ENCODE measurements at places on chromosomes 6 and 20.

DNA sequence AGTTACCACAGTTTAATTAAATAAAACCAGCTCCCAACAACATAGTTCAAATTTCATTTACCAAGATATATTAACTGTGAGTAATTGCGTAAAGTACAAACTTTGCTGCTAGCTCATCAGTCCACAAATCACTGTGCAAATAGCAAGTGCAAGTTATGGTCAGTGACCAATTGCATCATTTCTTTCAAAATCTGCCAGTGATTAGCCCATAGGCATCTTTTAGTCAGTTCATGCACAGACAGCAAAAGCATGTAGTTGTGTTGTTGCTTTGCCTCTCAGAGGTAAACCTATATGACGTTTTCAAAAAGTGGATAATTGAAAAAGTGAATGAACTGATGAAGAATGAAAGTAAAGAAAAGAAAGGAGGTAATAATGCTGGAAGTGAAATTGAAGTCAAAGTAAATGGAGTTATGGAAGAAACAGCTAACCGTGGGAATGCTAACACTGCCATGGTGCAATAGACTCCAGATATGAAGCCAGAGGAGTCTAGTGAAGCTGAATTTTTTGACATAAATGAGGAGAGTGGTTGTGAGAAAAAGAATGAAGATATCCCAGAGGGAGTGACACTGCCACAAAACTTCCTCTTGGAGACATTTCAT, 36.5 kb downstream of the ENPP1 start:
- no peak for DNase-seq

GRCh38 chr6:80460257-80460865, 353.9 kb downstream of the BCKDHB start:
- DNase-seq: no peak

DNA sequence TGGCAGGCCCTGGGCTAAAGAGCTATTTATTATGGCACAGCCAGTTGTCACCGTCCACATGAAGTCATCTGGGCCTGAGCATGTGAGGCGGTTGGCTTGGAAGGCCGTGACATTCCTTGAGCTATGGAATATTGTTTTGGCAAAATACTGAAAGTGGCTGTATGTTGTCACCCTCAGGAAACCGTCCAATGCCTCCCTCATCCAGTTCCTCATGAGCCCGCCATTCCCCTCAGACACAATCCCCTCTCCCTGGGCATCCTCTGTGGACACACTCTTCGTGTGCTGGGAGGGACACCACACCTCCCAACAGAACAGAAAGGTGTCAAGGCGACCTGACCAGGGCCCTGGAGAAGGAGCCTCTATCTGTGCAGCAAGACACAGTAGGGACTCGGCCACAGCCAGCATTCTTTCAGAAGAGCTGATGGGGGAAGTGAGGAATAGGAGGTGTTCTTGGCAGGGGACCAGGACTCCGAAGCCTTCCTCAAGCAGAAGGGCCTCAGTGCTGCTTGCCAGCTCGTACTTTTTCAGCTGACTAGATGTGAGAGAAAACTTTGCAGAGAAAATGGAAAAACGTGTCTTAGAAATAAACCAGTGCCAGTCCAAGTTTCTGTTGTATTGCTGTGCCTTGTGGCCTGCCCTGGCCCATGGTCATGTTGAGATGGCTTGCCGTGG, 120.5 kb downstream of the SOD2 start:
- DNase-seq: no peak

- DNase-seq: peak; percentile 37
These were observed at the start of gene DSP for GRCh38 chr6:7541175-7542064. Gene DSP (plus strand): TSS chr6:7541671. CDS start chr6:7541916, 245 bp downstream.

GRCh38 chr20:38383147-38383546, 36.9 kb downstream of the LBP start:
- DNase-seq: no peak

DNA sequence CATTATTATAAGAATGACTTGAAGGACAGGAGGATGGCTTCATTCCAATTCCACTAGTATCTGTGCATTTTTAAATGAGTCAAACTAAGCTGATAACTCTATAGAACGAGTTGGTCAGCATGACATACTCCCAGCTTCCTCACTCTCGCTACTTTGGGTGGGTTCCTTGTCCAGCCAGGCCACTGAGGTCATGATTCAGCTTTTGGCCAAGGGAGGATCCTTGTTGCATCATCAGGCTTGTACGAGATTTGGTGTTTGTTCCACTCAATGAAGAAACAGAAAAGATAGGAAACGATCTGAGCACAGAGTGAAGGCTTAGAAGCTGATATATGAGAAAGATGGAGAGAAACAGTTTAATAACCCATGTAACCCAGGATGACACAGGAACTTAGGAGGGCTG, 19.8 kb downstream of the NEDD9 start:
- DNase-seq: no peak

DNA sequence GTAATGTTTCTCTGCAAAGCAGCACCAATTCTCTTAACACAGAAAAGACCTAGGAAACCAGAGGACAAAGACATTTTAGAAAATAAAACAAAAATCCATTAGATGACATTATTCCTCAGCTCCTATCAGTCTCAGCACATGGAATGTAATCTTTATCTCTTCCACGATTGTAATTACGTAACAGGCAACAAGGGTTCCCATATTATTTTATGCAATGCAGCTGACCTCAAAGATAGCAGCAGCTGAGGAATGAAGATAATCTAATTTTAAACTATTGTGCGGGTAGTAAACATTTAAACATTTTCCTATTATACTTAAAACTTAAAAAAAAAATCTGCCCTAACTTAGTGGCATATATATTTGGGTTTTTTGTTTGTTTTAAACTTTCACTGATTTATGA, 33.0 kb upstream of the PTCHD4 start:
- no peak for DNase-seq

- DNase-seq: no peak
These were observed 43.7 kb downstream of the TRMT11 start for GRCh38 chr6:126030045-126030444.

DNA sequence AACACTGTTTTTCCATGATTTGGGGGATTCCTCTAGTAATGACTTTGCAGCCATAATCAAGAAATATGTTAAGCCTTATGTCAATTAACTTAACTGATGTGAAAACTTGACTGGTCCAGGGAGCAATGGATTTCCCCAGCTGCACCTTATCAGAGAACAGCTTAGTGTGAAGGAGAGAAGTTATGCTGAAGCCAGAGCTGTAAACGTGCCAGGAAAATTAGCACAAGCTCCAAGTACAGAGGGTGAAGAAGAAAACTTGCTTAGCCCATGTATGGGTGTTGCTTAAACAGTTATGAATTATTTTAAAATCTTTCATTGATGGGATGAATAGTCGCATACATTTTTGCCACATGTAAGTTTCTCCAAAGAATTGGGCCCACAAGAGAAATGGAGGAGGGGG, 214.9 kb upstream of the RNF217 start:
- no peak for DNase-seq

GRCh38 chr6:132993738-132994137, 179.4 kb downstream of the RPS12 start:
- DNase-seq: no peak

DNA sequence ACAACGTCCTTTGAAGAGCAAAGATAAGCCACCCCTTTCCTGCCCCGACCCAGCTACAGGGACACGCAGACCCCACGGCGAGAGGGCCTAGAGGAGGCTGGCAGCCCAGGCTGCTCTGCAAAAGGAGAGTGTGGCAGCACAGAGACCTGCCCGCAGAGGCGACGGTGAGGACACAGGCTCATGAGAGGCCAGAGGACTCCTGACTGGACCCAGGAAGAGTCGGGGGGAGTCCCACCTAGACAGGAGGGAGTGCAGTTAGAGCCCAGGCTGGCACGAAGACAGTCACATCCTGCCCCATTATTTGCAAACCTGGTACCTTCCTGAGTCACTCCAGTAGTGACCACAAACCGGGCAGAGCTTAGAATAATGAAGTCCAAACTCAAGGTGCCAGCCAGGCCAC, 227.7 kb upstream of the CDH4 start:
- no peak for DNase-seq

- no peak for DNase-seq
These were observed 41.7 kb upstream of the IL17A start for GRCh38 chr6:52144196-52145076.

- no peak for DNase-seq
These were observed 111.3 kb downstream of the TMEM170B start for GRCh38 chr6:11648889-11649288.

- DNase-seq: no peak
These were observed 1104.2 kb upstream of the CITED2 start for GRCh38 chr6:140478631-140479030.

DNA sequence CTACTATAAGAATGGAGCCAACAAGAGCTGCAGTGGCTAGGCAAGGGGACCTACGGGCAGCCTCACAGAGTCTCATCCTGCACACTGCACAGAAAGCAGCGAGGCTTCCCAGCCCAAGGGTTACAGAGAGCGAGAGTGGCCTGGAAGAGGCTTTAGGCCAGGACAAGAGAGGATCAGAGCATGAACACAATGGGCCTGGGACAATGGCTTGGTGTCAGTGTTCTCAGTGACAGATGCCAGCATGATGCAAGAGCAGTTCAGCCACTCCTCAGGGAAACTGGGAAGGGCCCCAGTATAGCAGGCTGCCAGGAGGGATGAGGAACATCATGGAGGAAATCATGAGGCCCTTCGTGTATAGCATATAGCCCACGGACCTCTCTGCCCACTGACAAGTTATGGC, 108.0 kb downstream of the NUS1 start:
- DNase-seq: no peak

- DNase-seq: no peak
These were observed 99.9 kb downstream of the CAP2 start for GRCh38 chr6:17493286-17493685.

DNA sequence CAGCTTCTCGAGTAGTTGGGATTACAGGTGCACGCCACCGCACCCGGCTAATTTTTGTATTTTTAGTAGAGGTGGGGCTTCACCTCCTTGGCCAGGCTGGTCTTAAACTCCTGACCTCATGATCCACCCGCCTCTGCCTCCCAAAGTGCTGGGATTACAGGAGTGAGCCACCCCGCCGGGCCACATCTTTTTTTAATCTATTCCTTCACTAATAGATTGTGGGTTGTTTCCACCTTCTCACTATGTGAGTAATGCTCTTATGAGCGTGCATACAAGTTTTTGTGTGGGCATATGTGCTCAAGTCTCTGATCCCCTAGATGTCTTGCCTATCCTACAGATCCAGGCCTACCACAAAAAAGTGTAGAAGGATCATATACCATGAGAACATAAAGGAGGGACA, 30.7 kb downstream of the CARMIL1 start:
- no peak for DNase-seq

DNA sequence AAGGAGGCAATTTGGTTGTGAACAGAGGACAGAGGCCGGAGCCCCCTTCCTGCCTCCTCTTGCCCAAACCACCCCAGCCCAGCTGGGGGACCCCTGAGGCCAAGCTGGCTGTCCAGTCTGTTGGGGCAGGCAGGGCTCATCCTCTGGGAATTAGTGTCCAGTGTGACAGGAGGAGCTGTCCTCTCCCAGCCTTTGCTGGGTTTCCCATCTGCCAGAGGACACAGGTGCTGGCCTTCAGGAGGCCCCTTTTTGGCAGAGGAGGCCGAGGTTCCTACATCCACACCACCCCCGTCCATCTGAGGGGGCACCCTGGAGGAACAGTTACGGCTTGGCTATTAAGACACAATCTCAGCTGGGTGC, 44.7 kb upstream of the MDGA1 start:
- no peak for DNase-seq

- no peak for DNase-seq
These were observed 83.5 kb downstream of the FOXO3 start for GRCh38 chr6:108644252-108644651.

GRCh38 chr6:149275621-149276020, 41.9 kb upstream of the TAB2 start:
- DNase-seq: no peak

DNA sequence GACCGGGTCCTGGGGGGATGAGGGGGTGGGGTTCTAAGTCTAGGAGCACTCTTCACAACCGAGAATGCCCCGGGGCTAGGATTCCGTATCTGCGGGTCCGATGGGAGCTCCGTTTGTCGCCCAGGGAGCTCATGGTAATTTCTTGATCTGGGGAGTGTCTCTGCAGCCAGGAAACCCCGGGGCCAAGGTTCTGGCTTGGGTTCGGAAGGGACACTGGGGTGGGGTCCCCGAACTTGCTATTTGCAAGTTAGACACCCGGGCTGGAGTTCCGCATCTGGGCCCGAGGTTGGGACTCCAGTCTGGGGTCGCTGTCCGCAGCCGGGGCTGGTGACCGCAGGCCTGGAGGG, 397 bp downstream of the PEDS1 start:
- DNase-seq: no peak

GRCh38 chr6:131972741-131973140, 21.6 kb upstream of the CCN2 start:
- DNase-seq: no peak

GRCh38 chr6:137852346-137852745, 14.7 kb upstream of the TNFAIP3 start:
- DNase-seq: no peak

DNA sequence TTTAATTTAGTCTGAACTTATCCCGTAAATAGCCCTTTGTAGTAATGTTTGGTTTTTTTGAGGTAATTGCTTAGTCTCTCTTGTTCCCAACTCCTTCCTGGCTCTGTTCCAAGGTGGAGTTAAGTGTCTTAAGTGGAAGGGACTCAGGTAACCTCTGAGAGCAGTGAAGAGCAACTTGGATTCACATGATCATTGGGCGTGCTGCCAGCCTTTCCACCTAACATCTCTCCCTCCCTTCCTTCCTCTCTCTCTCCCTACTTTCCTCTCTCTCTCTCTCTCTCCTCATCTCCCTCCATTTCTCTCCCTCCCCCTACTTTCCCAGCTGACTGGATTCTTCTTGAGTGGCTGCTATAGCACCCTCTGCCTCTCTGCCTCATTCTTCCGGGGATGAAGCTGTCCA, 232.9 kb upstream of the SASH1 start:
- no peak for DNase-seq

- DNase-seq: no peak
These were observed 79.1 kb downstream of the SNAP25 start for GRCh38 chr20:10297684-10298240.

DNA sequence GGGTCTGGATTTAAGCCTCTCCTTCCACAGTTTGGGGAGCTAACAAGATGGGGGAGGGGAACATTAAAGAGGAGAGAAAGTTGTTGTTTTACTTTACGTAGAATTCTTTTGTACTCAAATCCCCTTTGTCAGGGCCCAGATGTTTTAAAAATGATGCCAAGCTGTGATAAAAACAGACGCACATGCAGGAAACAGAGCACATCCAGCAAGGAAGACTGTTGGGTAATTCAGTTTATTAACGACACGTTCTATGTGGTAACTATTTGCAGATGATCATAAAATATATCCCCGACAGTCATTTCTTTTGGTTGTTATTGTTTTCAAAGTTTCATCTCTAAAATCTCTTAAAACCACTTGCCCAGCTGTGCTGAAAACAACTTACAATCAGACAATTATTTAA, 307.0 kb upstream of the PRDM1 start:
- DNase-seq: no peak

GRCh38 chr6:20070047-20070446, 142.2 kb downstream of the MBOAT1 start:
- DNase-seq: no peak

DNA sequence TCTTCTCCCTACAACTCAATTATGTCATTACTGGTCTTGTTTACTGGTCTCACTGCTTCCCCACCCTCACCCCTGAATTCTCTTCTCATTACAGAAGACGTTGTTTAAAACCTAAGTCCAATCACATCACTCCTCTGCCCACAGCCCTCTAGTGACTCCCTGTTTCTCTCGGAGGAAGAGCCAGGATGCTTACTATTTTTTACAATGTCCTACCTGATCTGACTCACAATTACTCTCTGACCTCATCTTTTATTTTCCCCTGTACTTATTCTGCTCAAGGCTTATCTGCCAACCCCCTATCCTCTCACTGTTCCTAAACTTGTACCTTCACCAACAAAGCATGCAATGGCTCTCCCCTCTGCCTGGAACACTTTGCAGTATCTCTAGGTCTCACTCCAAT, 400.4 kb upstream of the PTCHD4 start:
- DNase-seq: no peak
